ENCODE measurements at places on chromosomes 5 and 9.

DNA sequence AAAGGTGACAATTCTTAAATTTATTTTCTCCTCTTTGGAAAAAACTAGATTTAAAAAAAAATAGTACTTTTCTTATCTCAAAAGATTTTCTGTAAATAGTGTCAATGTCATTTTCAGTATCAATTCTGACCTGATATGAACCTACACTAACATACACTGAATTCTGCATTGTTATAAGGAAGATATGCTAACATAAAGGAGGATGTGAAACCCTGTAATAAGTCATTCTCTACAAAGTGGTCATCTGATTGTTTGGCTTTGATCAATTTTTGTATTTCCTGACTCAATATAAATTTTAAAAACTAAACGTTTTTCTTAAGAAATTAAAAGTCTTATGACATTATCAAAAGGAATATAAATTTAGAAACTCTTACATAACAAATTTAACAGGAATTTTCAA, 233.6 kb upstream of the EDIL3 start:
- no peak for DNase-seq

- no peak for DNase-seq
These were observed 103.2 kb downstream of the NSG2 start for GRCh38 chr5:174148721-174149120.

GRCh38 chr5:71972777-71973473, 134.3 kb upstream of the MAP1B start:
- no peak for DNase-seq

GRCh38 chr9:118148990-118149389, 444.8 kb downstream of the TLR4 start:
- DNase-seq: no peak

DNA sequence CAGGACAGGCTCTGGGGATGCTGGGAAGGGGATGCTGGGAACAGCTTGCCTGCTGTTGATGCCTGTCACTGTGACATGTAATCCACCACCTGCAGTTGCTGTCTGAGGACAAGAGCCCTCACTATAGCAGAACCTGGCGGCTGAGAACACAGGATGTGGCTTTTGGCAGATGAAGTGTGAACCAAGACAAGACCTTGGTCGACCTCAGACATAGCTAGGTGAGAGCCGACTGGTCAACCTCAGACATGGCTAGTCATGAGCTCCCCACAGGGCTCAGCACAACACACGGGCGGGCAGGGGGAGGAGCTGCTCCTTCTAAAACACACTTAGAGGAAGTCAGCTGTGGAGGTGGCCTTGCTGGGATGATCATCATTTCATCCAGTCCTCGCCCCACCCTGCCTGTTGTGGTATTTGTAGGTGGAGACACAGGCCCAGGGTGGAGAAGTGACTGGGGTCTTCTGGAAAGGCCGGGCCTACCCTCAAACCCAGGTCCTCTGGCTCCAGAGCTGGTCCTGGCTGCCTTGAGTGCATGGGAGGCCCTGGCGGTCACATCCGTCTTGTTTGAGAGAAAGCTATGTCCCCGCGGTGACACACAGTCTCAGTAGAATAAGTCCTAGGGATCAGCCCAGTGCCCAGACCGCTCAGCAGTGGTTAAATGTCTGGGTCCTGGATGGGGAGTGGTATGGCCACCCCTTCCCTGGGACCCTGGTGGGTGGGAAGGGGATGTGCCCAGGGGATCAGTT, 6.1 kb downstream of the SUSD3 start:
- DNase-seq: no peak

- DNase-seq: no peak
These were observed 409.2 kb downstream of the BNC2 start for GRCh38 chr9:16461137-16461840.
